EH (cell line): ENCODE measurements at places on chromosomes 7 and 10.
A peak's percentile ranks its signal among the peaks of the same experiment; 100 is the strongest.

DNA sequence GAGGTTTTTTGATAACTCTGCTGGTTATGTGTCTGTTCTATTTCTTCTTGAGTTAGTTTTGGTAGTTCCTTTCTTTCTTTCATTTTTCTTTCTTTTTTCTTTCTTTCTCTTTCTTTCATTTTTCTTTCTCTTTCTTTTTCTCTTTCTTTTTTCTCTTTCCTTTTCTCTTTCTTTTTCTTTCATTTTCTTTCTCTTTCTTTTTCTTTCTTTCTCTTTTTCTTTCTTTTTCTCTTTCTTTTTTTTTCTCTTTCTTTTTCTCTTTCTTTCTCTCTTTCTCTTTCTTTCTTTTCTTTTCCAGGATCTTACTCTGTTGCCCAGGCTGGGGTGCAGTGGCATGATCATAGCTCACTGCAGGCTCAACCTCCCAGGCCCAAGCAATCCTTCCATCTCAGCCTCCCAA, 20.4 kb upstream of the RHBDD2 start:
- DNase-seq = no peak

- DNase-seq = no peak
Measured at GRCh38 chr10:89664203-89664602, 19.2 kb upstream of the PANK1 start.

DNA sequence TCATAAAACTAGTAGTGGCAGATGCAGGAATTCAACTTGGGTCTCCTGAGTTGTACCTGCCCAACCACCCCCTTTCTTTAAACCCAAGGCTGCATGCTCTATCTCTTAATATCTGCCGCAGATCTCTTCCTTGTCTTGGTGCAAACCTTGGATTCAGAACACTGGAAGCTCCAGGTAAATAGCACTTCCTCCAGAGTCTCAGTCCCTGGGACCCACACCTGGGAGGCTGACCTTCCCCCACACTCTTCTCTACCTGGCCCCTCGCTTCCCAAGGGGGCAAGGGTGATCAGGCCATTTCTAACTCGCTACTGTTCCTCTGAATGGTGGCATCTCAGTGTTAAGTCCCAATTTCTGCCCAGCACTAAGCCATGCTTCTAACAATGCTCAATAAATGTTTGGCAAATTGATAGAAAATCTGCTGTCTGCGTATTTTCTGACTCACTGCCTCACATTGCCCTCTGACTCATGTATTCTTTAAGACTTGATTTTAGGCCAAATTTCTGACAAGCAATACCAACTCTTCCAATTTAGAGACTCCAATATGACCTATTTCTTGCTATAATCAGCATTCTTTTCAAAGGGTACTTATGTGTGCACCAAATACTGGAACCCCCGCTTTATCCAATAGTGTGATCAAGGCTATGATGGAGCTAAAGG, 68.0 kb upstream of the PPP1R3C start:
- peak; percentile 58 for DNase-seq

DNA sequence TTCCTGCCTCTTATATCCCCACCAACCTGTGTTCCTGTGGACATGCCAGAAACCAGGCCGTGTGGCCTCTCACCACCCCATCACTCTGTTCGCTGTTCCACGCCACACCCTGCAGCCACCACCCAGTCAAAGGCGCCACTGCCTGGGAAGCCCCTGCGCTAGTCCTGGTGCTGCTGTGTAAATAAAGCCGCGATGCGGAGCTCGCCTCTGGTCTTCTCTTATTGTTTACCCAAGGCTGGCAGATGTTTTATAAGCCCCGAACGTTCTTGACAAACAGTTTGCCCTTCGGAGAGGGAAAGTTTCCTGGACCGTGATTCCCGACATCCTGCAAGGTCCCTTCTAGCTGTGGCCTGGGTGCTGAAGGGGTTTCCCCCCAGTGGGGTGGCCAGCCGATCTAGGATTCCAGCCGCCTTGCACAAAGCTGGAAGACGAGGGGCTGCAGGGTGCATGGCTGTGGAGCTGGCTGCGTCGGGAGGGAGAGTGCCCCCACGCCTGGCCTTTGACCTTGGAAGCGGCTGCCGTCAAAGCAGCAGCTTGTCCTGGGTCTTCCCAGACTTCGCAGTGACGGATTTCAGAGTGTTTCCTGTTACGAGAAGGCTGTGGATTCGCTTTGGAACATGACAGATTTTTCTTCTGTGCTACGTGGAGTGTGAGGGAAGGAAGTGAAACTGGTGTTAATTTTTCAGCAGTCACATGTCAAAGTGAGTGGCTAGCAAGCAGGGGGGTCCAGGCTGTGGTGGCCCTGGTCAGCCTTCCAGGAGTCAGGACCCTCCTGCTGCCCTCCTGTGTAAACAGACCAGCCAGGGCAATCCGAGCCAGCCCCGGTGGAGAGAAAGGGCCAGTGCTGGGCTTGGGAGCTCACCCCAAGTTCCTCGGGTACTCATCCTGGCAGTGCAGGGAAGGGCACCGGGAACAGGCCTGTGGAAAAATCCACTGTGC, 61.6 kb downstream of the LHPP start:
- no peak for DNase-seq

DNA sequence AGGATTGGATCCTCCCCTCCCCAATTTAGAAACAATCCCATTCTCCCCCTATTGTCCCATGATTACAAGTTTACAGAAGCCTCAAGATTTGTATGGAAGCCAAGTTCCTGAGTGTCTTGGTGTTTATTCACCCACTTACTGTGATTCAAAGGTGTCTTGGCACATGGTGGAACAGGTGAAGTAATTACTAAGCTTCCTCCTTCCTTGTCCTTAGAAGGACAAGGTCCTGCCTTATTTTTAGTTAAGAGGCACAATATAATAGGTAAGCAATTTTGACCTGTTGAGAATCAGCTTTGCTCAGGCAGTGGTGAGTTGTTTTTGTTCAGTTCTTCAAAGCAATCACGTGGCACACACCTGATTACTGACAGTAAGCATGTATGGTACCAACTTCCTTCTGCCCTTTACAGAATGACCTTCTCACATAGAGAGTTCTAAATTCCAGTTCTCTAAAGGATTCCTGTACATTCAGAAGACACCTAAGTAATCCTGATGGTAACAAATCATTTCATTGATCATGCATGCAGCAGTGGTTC, 60.7 kb upstream of the SLC13A1 start:
- no peak for DNase-seq

GRCh38 chr7:152196391-152196790, 170.9 kb downstream of the GALNT11 start:
- no peak for DNase-seq
